AG08395 (cell line): ENCODE measurements at places on chromosomes 6 and 20.

GRCh38 chr6:44576132-44576631 lies 188.7 kb downstream of the CDC5L start:
- peak; percentile 26 for DNase-seq

DNA sequence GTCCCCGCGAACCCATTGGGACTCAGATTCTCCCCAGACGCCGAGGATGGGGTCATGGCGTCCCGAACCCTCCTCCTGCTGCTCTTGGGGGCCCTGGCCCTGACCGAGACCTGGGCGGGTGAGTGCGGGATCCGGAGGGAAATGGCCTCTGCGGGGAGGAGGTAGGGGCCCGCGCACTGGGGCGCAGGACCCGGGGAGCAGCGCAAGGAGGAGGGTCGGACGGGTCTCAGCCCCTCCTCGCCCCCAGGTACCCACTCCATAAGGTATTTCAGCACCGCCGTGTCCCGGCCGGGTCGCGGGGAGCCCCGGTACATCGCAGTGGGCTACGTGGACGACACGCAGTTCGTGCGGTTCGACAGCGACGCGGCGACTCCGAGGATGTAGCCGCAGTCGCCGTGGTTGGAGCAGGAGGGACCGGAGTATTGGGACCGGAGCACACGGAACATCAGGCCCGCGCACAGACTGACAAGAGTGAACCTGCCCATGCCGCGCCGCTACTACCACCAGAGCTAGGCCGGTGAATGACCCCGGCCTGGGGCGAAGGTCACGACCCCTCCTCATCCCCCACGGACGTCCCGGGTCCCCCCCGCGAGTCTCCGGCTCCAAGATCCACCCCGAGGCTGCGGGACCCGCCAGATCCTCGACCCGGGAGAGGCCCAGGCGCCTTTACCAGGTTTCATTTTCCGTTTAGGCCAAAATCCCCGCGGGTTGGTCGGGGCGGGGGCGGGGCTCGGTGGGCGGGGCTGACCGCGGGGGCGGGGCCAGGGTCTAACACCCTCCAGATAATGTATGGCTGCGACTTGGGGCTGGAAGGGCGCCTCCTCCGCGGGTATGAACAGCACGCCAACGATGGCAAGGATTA lies 15.7 kb upstream of the HLA-A start:
- DNase-seq, result peak; percentile 76

- DNase-seq, result no peak
Measured at GRCh38 chr20:23165964-23166363, 79.8 kb upstream of the CD93 start.

GRCh38 chr6:168095716-168096250 lies 16.8 kb upstream of the FRMD1 start:
- DNase-seq, result no peak

DNA sequence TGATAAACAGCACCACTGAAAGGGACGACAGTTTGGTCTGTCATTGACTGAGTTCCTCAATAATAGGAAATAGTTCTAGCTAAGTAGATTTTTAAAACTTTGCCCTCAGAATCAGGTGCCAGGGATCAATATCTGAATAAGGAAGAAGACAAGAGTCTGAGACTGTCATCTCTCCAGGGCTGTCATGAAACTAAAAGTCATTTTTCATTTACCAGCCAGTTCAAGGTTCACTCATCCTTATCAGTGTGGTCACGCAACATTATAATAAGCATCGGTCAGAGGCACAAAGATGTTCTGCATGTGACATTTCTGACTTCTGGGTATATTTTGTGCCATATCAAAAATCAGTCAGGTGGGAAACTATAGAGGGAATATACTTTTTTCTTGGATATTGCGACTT lies 52.5 kb upstream of the E2F3 start:
- no peak for DNase-seq

- peak; percentile 87 for DNase-seq
Measured at GRCh38 chr20:1809131-1809572, 86.1 kb upstream of the SIRPA start.

DNA sequence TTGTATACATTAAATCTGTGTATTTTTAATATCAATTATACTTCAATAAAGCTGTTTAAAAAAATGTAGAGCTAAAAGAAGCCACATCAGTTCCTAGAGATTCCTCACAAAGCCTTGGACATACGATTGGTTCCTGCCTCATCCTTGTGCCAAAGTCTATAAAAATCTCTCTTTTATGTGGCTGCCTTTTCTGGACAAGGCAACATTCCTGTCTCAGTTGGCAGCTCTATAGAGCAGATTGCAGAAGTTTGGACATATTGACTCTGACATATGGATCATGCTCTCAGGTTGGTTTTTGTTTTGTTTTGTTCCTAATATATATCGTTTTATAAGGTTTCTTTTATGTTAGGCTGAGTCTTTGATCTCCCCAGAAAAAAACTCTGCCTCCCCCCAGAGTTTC lies 148.9 kb downstream of the MAFB start:
- no peak for DNase-seq

GRCh38 chr20:47660983-47661700 lies 124.1 kb downstream of the SULF2 start:
- no peak for DNase-seq

DNA sequence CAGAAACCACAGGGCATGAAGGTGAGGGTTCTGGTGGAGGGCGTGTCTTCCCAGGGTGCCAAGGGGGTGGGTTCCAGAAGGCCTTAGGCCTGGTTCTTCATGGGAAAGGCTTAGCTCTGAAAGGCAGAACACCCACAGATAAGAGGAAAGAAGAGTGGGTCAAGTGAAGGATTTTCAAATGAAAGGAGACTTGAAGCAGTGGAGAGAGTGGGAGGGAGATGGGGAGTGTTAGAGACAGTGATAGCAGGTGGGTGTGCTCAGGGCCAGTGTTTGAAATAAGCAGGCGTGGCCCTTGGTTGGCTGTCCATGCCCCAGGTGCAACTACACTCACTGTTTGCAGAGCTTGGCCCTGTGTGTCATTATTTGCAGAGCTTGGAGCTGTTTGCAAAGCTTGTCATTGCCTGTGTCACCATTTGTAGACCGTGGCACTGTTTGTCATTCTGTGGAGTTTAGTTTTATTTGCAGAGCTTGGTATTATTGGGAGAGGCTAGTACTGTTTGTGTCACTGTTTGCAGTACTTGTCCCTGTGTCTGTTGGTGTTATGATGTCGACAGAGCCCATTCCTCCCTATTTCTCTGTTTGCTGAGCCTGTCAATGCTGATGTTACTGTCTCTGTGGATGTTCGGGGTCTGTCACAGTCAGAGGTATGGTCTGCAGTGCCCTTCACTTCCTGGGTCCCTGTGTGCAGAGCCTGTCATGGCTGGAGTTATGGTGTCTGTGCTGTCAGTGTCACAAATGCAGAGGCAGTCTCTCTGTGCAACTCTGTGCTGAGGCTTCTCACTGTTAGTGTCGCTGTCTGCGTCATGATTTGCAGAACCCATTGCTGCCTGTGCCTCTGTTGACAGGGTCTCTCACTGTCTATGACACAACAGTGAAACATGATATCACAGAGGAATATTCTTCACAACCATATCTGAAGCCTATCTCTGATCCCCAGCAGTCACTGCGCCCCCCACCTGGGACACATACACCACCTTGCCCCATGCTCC lies 127.7 kb upstream of the LRFN2 start:
- no peak for DNase-seq

GRCh38 chr20:58201616-58202015 lies 26.8 kb downstream of the ANKRD60 start:
- DNase-seq, result no peak

GRCh38 chr20:32622585-32623468 lies 37.7 kb upstream of the NOL4L start:
- DNase-seq, result no peak

DNA sequence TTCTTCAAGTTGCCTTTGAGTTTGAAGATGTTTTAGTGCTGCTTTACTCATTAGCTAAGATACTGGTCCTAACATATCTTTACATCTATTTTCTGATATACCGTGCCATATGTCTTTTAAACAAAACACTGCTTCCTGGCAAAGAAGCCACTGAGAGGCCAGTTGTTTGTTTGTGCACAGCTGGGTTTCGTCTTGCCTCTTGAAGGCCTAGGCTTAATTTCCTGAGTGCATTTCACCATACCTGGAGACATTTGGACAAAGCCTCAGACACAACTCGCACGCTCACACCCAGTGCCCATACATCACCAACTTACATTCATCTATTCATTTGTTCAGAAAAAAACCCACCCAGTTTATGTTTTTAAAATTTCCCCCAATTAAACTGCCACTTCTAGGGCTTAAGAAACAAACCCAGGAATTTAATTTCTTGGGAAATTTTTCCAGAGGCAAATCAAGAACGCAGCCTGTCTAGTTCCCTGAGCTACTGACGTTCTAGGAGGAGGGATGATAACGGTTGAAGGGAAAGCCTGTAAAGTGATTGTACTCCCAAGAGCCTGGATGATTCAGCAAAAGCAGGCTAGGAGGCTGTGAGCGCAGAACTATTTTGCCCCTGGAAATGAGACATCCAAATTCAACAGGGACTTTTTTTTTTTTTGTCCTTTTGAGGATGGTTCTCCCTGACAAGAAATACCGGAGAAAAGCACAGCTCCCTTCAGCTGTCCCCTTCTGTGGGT lies 77.7 kb downstream of the OLIG3 start:
- peak; percentile 60 for DNase-seq

GRCh38 chr6:35569011-35569461 lies 56.3 kb upstream of the TULP1 start:
- peak; percentile 7 for DNase-seq

- DNase-seq, result no peak
Measured at GRCh38 chr6:130107710-130108109, 89.3 kb downstream of the L3MBTL3 start.

DNA sequence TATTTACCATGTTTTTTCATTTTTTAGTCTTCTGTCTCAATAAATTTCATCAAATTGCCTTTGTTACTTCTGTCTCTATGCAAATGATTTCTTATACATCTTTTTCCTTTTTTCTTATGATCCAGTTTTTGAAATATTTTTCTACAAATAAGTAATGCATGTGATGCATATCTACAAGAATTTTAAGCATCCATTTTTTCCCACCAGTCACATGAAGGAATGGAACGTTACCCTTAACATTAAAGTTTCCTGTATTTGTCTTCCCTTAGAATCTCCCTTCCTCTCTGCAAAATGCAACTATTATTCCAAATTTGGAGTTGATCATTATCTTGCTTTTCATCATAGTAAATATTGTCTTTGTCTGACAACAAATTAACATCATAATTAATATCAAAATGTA lies 35.5 kb downstream of the PSMB9 start:
- no peak for DNase-seq

GRCh38 chr6:107634324-107635056 lies 144.6 kb downstream of the SOBP start:
- DNase-seq, result no peak

GRCh38 chr6:18613319-18613925 lies 226.3 kb downstream of the RNF144B start:
- DNase-seq, result no peak

- no peak for DNase-seq
Measured at GRCh38 chr6:169806701-169807100, 55.3 kb downstream of the ERMARD start.

GRCh38 chr20:4320291-4320690 lies 304.9 kb upstream of the RNF24 start:
- DNase-seq, result no peak

DNA sequence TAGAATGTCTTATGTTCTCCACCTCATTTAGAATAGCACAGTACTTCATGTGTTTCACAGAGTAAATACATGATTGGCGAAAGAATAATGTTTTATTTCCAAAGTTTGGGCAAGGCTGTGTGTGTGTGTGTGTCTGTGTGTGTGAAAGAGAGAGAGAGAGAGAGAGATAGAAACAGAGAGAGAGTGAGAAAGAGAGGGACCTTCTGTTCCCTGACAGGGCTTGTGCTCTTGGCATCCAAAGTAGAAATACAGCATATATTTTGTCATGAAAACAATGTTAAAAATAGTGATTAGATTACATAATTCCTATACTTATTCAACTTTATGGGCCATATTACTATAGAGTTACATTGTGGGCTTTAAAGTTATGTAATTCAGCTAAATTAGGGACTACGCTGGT lies 201.2 kb downstream of the KIF6 start:
- DNase-seq, result no peak

GRCh38 chr20:46305331-46305972 lies 2.8 kb downstream of the CDH22 start:
- no peak for DNase-seq

DNA sequence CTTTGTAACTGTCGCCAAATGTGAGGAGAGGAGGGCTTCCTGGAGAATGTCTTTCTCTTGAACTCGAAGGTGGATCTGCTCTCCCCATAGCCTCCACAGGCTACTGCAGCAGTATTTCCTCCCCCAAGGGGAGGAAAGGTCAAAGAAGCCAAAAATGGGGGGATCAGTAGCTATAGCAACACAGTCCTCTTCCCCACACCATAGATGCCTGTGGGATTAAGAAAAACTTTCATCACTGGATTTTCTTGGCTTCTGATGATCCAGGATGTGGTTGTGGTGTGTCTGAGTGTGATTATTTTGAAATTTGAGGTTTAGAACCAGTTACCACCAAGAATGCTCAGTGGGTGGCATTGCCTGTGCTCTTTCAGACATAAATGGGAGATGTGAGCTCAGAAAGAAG lies 140.1 kb upstream of the SPACA1 start:
- peak; percentile 73 for DNase-seq

DNA sequence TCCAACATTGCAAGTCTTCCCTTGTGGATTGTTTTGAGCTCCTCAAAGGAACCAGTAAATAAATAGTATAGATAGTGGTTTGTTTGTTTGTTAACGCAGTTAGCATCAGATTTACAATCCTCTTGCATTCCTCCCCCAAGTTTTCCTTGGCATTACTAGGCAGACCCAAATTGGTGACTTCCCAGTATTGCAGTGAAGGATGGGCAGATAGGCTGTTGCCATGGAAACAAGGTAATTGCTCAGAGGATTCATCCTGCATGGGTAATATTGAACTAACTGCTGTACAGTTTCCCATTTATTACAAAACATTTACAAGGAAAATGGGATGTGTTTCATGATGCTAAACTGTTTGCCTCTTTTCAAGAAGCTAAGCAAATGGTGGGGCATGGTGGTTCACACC lies 477.2 kb downstream of the EPM2A start:
- DNase-seq, result no peak

- DNase-seq, result peak; percentile 32
Measured at GRCh38 chr6:126947070-126947469, 171.4 kb upstream of the RSPO3 start.

DNA sequence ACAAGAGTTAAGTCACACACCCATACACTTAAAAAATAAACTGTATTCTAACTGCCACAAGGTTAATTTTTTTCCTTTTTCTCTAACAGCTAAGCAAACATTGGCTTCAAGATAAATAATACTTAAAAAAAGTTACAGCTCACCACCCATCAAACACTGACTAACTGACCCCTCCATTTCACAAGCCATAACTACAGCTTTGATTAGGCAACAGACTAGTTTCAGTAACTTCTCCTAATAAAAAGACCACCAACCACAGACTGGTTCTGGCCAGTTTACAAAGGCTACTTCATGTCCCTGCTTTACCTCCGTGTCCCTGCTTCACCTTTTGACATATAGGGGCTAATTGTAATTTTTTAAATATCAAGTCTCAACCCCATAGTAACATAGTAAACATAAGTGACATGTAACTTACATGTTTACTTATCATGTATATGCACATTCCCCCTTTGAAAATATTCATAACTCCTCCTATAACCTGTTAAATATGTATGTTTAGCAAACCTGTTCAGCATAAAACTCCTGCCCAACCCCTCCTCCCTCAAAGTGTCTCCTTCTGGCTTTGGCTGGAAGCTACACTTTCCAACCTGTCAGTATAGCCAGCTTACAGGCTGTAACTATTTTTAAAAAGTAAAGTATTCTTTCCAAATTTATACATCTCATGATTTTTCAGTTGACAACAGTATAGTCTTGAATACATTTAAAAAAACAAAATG lies 15.1 kb upstream of the POM121L2 start:
- no peak for DNase-seq

GRCh38 chr20:36246401-36246800 lies 10.1 kb downstream of the AAR2 start:
- no peak for DNase-seq

GRCh38 chr6:2949536-2950083 lies 21.8 kb downstream of the SERPINB6 start:
- no peak for DNase-seq
